ENCODE measurements at places on chromosomes 3 and 15. TPM values are rescaled to one million over a fixed set of nuclear protein-coding genes. Genes with fewer than 3 reads are reported as not detected.

CHDH gene
- polyA plus RNA-seq = 26.5 TPM

SCN5A gene
- polyA plus RNA-seq = 0.06 TPM

ISL2 gene
- polyA plus RNA-seq = not detected

PLCL2 gene
- 10.5 TPM for polyA plus RNA-seq

OXSM gene
- 21.4 TPM for polyA plus RNA-seq

WDR72 gene
- polyA plus RNA-seq = 60.0 TPM

RUVBL1 gene
- polyA plus RNA-seq = 41.9 TPM

DPPA4 gene
- not detected for polyA plus RNA-seq

GOLGA6L10 gene
- 0.45 TPM for polyA plus RNA-seq

POPDC2 gene
- polyA plus RNA-seq = 7.3 TPM

GPR156 gene
- polyA plus RNA-seq = 0.17 TPM

BCHE gene
- 2.8 TPM for polyA plus RNA-seq

AGTR1 gene
- 14.8 TPM for polyA plus RNA-seq

HCLS1 gene
- polyA plus RNA-seq = 11.7 TPM

C2CD4B gene
- polyA plus RNA-seq = 0.26 TPM

GXYLT2 gene
- 0.39 TPM for polyA plus RNA-seq

CCR5 gene
- 0.32 TPM for polyA plus RNA-seq

MUSTN1 gene
- 47.8 TPM for polyA plus RNA-seq

C3orf33 gene
- polyA plus RNA-seq = 8.1 TPM

GPR62 gene
- polyA plus RNA-seq = 0.41 TPM

ABHD17C gene
- 20.6 TPM for polyA plus RNA-seq

Measured in kidney (tissue), 22 donors.